CD4-positive, alpha-beta T cell treated with Interleukin-12 subunit alpha and Interleukin-12 subunit beta, for 1 hour (primary cell): ENCODE measurements at places on chromosomes 3 and 15.
A peak's percentile ranks its signal among the peaks of the same experiment; 100 is the strongest.

DNA sequence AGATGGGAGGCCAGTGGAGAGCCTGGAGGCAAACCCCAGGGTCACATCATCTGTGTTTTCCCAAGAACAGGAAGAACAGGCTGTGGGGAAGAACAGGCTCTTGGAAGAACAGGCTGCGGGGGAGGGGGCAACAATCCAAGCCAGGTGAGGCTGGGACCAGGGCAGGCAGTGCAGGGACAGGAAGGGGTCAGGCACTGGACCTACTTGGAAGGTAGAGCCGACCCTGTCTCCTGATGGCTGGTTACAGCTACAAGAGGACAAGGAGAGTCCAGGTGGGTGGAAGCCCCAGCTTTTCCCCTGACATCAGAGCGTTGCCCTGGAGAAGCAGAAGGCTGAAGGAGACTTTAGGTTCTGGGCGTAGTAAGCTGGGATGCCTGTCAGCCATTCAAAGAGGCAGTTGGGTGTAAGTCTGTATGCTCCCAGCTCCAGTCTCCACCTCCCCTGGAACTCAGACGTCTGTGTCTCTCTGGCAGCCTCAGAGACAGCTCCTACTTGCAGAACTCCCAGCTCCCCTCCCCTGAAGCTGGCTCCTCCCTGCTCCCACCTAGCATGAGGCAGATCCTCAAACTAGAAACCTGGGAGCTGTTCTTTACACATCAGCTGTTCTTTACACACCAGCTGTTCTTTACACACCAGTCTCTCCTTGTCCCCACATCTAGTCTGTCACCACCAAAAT, 130.9 kb downstream of the DNAJB8 start:
- no peak for DNase-seq

DNA sequence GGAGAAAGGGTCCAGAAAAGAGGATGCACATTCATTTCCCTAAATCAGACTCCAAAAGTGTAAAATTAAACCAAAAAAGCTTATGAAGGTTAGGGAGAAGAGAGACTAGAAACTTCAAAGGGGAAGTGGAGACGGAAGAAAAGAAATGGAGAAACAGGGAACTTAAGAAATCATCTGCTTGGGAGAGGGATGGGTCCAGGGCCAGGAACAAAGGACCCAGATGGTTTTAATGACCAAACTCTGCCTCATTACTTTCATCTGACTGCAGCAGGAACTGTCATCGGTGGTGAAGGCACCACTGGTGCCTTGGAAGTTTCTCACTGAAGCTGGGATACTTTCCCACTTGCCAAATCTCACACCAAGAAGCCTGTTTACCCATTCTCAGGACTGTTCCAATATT, 70.5 kb upstream of the SLC4A7 start:
- DNase-seq = no peak

- DNase-seq = no peak
Measured at GRCh38 chr15:77629070-77630030, 3.4 kb downstream of the LINGO1 start.

DNA sequence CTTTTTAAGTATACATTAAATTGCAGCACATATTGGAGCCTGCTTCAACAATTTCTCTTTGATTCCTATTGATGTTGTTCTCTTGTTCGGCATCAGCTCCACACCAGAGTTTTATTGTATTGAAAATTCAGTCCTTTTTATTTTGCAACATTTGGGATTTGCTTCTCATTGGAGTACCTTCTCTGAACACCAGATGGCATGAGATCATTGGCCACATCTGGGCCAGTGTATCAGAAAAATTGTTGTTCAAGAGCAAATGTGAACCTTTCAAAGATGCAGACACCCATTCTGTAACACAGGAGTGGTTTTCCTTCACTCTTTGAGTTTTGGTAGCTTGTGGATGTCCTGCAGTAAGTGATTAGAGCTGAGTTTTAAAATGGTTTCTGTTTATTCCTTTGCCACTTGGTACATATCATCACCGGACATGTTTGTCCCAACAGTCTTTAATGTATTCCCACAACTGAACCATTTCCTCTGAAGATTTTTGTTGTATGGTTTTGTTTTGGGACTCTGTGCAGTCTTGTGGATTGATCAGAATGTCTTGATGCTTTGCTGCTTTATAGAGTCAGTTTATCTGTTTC, 96.1 kb downstream of the MCTP2 start:
- peak; percentile 11 for DNase-seq

GRCh38 chr15:70201425-70201775, 103.7 kb upstream of the TLE3 start:
- no peak for DNase-seq

- DNase-seq = no peak
Measured at GRCh38 chr3:64977308-64978100, 289.7 kb upstream of the ADAMTS9 start.

DNA sequence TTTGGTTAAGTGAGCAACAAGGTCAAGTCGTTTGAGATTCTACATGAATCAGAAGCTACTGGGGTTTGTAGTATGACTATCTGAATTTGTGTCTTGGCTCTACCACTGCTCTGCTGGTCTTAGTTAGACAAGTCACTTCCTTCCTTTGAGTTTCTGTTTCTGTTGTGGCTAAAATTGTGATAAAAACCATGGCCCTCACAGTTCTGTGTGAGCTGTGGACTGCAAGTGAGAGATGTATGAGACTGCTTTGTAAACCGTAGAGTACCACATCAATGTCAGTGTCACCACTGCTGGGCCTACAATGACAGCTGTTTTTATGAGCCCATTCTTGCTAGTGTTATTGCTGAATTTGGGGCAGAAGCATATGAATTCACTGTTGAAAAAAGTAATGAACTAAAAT, 32.7 kb downstream of the RARB start:
- DNase-seq = peak; percentile 8

DNA sequence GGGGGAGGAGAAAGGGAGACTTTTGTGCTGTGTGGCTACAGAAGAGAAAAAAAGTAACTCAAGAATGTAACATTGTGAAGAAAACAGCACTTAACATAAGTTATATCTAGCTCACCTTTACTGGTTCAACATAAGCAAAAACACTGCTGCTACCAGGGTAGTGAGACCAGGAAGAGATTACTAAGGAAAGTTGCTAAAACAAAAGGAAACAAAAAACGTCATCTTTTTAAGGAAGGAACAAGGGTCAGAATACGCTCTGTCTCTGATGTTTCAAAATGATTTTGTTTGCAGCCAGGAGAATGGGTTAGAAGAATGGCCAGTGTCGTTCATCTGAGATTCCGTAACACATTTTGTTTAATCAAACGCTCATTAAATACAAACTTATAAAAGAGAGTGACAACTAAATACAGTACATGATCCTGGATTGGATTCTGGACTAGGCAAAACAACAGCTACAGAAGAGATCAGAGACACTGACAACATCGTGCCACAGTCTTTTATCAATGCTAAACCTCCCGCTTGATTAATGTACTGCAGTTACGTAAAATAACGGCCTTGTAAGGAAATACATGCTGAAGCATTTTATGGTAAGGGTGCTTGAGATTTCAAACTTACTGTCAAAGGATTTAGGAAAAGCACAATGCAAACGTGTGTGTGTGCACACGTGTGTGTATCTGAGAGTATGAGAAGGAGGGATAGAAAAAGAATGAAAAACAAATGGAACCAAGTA, 67.7 kb downstream of the FOXP1 start:
- DNase-seq = no peak

- DNase-seq = no peak
Measured at GRCh38 chr15:38050529-38051448, 116.3 kb downstream of the TMCO5A start.

GRCh38 chr3:13019243-13020095, 53.8 kb downstream of the IQSEC1 start:
- no peak for DNase-seq

DNA sequence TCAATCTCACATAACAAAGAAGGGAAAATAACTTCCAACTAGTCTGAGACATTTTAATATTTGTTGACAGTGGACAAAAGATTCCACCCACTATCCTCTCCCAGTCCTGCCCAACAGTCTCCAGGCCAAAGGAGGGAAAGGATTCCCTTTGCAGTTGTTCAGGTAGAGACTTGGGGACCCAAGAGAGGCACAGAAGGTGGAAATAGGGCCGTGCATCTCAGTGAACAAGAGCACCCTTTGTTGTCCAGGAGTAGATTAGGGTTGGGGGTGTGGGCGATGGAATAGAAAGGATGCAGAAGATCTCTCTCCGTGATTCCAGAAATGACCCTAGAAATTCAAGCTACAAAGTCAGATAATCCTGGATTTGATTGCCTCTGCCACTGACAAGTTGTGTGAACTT, 44.8 kb upstream of the TRA2B start:
- DNase-seq = no peak

DNA sequence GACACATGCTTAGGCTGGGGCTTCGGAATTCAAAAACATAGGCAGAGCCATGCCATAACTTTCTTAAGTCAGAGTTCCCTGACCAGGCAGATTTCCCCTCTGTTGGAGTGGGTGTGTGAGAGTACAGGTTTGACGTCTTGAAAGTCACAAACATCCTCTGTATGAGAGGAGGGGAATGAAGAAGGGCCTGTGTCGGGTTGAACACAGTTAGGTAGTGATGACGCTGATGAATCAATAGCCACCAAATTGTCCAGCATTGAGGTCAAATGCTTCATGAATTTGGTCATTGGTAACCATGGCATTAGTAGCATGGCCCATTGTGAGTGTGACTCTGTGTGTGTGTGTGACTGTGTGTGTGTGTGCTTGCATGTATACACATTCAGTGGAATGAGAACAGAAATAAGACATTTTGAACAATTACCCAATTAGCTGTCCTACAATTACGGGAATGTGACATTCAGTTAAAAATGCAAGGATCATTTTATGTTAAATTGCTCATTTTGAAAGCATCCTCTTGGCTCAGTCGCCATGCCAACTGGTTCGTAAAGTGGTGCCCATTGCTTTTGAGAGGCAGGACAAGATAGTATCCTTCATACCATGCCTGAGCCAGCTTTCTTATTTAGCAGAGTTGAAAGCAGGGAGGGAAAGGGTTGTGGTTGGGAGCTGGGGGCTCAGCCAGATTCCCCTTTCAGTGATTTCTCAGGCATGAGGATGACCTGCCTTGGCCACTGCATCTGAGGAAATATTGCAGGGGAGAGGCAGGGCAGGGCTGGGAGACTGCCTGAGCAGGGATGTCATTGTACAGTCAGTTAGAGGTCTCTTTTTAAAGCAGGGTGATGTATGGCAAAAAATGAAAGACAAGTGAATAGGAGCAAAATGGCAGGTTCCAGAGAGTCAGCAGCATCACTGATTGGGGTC, 35.4 kb downstream of the RBP2 start:
- DNase-seq = no peak

DNA sequence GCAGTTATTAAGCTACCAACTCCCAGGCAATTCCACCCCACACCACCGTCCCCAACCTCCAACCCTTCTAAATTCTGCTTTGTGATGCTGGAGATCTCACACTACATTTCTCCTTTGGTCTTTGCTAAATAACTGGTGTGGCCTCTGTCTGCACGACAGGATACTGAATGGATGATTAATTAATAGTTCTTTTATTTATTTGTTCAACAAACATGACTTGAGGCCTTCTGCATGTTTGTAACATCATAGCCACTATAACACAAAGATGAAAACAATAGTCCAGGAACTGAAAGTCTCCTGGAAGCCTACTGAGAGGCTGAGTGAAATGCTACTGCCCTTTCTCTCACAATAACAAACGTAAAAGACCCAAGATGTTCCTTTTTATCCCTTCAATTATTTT, 609.5 kb upstream of the UBE2E2 start:
- no peak for DNase-seq

- DNase-seq = no peak
Measured at GRCh38 chr3:128427872-128428822, 38.5 kb downstream of the DNAJB8 start.

DNA sequence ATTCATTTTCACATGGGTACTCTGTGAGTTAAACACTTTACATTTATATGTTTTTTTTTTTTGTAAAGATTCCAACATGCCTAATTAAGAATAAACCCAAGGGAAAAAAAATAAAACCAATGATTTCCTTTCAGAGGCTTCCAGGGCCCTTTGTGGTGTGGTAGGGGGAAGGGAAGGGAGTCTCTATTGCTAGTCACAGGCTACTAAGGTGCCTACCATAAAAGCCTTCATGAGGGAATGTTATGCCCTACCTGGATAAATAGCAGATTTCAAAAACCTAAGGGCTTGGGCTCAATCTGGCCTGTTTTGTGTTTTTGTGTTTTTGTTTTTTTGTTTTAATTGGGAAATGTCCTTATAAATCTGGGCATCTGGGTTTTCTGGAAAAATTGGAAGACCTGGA, 38.9 kb upstream of the SSR3 start:
- DNase-seq = no peak

DNA sequence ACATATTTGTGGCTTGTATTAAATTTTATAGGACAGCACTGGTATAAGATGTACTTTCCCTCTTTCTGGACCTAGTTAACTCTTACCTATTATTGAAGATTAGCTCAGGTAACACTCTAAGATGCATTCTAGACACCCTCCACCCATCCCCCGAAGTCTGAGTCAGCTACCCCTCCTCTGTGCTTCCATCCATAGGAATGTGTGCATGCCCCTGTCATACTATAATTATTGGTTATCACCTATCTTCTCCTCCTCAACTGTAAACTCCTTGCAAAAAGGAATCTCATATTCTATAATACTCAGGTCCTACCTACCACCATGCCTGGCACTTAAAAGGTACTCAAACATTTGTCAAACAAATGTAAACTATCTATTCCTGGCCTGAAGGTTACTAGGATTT, 3.0 kb downstream of the PEAK1 start:
- no peak for DNase-seq

DNA sequence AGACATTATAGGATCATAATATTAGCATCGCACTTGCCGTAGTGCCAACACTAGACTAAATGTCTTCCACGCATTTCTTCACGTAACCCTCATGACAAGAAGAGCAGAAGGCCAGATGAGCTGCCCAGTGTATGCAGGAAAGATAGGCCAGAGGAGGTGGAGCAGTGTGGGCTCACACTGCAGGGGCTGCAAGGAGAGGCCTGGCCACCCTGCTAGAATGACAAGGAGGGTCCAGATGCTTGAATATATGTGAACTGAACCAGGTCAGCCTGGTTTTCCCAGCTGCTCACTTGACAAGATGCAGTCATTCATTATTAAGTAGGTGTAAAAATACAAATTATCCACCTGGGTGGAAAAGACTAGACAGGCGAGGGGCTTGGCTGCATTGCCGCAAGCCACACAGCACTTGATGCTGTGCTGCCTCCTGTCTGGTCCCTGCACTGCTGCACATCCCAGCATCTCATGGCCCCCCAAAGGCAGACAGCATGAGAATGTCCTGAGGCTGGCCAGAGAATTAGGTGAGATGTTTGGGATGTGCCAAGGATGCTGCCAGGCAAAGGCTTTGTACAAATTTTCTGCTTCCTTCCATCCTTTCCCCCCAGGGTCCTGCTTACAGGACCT, 115.2 kb downstream of the NTRK3 start:
- no peak for DNase-seq

GRCh38 chr3:197364410-197365071, 66.1 kb upstream of the DLG1 start:
- DNase-seq = no peak

GRCh38 chr3:58751882-58752567, 85.5 kb upstream of the FAM3D start:
- no peak for DNase-seq

DNA sequence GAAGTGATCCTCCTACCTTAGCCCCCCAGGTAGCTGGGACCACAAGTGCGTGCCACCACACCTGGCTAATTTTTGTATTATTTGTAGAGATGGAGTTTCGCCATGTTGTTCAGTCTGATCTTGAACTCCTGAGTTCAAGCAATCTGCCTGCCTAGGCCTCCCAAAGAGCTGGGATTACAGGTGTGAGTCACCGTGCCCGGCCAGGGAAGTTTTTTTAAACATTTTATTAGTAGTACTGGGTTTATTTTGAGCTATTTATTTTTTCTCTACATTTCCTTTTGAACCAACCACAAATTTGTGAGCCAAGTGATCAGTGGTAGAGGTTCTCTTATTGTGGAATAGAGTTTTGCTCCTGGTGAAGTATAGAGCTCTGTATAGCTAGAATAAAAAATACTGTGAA, 33.7 kb downstream of the ARMC8 start:
- DNase-seq = no peak
